Pancreas (tissue), 10 donors: ENCODE measurements at places on chromosomes 12 and 14.

DNA sequence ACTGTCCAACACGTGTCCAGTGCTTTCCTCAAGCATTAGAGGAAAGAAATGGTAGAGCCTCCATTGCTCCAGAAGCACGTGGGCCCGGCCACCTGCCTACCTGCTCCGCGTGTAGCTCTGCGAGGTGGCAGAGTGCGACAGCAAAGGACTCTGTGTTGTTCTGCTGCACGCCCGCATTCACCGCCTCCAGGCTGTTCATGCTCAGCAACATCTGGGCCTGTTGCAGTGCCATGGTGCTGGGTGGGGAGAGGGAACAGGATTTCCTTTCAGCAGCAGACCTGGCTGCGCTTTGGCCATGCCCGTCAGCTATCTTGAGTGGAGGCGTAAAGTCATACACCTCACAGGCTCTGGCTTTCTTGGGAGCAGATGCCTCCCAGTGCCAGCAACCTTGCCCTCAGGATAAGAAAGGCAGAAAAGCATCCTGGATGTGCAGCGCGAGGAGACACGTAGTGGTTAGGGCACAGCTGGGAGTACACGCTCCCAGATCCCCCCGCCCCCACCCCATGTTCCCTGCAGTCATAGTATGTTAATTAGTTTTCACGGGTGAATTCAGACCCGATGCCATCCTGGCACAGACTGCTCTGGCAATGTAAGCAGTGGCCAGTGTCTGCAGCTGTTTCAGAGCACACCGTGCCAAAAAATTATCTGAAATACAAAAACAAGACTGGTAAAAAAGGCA lies 25.1 kb downstream of the ANAPC5 start:
- DNase-seq: peak; percentile 41

DNA sequence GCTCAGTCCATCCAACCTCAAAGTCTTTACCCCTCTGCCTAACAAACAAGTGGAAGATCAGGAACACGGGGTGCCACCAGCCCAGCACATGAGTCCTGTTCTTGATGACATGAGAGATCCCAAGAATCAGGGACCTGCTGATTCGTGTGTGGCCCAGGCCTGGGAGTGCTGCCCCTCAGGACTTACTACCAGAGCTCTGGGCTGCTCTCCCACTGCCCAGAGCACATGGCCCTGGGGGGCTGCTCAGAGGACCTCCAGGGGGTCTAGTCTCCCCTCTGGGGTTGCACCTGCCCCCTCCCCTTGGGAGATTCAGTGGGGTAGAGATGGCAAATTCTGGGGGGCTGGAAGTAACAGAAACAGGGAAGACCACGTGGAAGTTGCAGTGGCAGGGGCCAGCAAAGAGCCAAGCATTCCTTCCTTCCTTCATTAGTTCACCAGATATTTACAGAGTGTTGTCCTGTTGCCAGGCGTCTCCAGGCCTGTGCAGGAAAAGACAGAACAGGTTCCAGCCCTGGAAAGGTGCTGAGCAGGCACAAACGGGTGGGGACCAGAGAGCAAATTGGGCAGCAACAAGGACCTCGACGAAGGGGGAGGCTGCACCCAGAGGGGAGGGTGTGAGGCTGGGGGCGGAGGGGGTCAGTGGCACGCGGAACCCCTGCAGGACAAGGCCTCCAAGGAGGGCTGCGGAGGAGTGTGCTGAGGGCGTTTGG lies 45.1 kb upstream of the MEG3 start:
- no peak for DNase-seq

DNA sequence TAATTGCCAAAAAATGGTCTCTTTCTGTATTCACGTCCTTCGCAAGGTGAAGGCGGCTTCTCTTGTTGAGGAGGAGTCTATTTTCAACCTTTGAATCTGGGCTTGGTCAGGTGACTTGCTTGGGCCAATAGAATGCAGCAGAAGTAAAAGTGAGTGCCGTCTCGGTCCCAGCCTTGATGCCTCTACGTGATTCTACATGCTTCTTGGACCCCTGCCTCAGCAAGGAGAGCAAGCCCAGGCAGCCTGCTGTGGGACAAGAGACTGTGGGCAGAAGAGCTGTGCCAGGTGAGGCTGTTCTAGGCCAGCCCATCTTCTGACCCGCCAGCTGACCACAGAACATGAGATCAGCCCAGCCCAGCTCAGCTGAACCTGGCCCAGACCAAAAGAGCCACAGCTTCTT lies 39.1 kb upstream of the CCDC63 start:
- no peak for DNase-seq

DNA sequence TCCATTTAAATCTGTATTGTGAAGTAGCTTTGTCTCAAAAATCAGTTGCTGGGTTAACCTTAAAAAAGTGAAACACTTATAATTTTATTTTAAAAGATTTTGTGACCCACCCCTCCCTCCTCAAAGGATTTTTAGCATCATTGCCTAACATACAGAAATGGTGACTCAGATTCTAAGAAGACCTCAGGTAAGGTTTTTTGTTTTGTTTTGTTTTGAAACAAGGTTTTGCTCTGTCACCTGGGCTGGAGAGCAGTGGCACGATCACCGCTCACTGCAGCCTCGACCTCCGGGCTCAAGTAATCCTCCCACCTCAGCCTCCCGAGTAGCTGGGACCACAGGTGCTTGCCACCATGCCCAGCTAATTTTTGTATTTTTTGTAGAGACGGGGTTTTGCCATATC lies 74.2 kb downstream of the GNS start:
- no peak for DNase-seq

GRCh38 chr12:96749999-96750398 lies 157.1 kb upstream of the NEDD1 start:
- DNase-seq: no peak

GRCh38 chr12:25126746-25127145 lies 68.2 kb downstream of the DNAI7 start:
- no peak for DNase-seq

DNA sequence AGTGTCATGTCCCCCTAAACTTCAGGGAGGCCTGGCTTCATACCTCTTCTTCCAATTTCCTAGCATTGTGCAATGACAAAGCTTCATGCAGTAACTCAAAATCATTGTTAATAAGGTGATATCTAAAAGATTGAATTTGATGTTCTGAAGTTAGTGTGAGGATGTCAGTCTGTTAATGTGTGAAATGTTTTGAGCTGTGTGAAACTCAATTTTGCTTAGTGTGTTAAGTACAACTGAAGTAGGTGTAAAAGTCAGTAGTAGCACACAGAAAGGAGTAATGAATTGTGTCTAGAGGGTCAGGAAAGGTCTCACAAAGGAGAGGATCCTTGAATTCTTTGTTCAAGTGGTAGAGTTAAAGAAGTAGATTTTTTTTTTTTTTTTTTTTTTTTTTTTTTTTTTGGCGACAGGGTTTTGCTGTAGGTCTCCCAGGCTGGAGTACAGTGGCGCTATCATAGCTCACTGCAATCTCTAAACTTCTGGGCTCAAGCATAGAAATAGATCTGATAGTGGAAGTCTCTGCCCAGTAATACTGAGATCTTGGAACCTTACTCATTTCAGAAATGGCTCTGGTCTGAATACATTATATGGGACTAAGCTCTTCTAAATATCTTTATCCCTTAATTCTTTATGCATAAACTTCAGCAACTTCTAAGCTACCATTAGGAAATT lies 63.9 kb downstream of the FUT8 start:
- no peak for DNase-seq

- DNase-seq: no peak
These were observed 7.4 kb downstream of the GLRX5 start for GRCh38 chr14:95541932-95542930.

GRCh38 chr12:115500872-115501271 lies 776.6 kb downstream of the MED13L start:
- DNase-seq: no peak

GRCh38 chr14:47678157-47678556 lies 2.8 kb upstream of the MDGA2 start:
- DNase-seq: no peak

DNA sequence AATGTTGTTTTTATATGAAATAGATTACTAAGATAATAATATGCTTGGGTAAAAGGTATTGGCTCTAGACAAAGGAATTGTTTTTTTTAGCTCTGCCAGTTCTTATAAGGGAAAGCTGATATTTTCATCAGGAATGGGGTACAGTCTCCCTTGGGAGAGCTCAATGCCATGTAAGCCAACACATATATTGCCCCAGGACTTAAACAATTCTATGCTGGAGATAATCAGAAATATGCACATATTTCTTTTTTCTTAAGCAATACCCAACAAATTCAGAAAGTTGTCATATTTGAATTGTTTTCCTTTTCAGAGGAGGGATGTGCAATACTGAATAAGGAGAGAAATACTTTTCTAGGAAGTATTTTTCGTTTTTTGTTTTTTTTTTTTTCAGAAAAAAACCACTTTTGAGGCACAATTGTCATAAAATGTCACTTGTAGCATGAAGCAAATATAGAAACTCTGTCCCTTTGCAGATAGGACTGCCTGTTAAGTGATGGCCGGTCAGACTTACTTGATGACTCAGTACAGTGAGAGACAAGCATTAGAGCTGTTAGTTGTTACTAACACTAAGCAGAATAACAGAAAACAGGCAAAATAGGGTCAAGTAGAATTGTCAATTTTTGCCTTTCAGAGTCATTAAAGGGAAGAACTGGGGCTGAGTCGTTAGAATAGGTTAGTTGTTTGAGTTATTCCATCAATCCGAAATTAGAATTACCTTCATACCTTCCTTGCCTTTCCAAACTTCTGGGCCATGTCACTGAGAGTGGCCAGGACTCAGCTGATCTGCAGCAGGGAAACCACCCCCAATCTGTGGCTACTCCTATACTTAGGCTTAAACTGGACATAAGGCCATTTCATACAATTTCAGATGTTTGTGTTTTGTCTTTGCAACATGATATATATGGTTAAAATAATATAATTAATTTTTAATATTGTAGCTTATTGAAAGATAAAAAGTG lies 168.1 kb downstream of the SLC38A4 start:
- no peak for DNase-seq

DNA sequence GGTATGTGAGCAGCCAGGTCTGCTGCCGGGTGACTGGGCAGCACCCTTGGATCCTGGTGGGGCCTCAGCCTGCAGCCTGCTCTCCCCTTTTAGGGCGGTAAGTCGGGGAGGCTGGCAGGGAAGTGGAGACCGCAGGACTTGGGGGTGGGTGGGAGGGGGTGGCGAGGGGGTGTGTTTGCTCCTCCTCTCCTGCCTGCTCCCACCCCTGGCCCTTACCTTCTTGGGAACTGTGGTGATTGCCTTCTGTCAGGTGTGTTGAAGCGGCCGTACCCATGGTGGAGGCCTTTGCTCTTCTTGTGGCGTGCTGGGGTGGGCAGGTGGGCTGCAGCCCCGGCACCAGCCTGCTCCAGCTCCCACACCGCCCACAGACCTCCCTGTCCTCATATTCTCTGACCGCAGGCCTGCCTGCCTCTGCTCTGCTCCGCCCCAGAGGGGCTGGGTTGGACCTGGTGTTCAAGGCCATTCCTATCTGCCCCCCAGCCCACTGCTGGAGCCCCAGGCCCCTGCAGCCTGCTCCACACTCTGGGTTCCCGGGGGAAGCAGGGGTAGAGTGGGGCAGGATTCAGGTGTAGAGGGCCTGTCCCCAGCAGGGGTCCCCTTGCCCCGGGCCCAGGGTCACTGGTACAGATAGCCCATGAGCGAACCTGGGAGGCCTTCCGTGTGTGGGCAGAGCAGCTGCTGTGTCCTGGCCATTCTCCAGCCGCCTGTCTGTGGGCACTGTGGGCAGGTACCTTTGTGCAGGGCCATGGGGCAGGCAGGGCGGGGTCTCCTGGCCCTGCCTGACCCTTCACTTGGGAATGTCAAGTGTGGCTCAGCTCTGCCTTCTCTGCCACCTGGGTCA lies 5.2 kb downstream of the TEDC1 start:
- DNase-seq: peak; percentile 65

DNA sequence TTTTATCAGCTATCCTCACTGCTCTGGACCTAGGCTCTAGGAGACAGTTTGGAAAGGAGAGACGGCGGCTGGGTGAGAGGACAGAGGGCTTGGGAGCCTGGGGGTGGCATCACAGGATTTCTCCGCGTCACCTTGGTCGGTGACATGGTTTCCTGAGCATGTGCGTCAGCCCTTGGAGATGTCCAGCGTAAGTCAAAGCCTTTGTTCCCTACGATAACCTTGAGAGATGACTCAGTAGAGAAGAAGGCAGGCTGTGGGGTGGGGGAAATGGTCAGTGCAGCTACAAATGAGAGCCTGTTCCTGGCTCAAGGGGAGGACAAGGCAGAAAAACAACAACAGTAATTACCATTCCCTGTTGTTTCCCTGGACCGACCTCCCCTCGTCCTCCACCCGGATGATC lies 90.2 kb upstream of the TBX3 start:
- no peak for DNase-seq

DNA sequence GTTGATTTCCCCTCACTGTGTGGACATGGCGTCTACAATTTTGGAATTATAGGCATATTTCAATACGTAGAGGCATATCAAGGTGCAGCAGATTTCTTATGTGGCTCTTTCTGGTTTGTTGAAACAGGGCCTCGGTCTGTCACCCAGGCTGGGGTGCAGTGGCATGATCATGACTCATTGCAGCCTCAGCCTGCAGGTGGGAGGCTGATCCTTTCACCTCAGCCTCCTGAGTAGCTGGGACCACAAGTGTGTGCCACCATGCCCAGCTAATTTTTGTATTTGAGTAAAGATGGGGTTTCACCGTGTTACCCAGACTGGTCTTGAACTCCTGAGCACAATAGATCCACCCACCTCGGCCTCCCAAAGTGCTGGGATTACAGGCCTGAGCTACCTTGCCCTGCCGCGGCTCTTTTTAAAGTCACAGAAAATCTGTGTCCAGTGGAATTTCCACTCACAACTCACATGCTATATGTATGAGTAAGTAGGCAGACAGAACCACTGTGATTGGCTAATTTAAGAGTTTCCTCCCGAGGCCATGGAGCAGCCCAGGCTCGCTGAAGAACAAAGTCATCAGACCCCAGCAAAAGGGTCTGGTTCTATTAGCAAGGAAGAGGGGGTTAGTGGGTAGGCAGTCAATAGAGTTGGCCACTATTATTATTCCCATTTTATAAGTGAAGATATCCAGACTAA lies 9.1 kb downstream of the GNG2 start:
- DNase-seq: no peak

DNA sequence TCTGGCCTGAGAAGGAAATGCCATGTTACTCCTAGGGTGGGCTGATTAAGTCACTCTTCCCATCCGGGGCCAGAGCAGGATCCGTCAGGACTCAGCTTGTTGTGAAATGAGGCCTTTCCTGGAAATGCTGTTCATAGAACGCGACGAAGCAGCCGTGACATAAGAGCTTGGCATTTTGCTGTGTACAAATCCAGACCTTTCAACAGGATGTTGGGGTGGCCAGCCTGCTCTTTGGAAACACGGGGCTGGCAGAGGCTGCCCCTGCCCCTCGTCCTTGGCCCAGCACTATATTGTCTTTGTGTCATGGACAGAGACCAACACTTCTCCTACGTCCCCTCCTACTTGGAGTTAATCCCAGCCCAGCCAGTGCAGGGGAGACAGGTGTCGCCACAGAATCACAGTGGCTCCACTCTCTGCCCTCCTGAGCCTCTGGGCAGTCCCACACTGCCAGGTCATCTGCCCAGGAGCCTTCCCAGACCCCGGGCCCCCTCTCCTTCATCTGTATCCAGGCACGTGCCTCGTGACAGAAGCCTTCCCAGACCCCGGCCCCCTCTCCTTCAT lies 18.6 kb upstream of the EIF5 start:
- DNase-seq: no peak

- DNase-seq: no peak
These were observed 10.9 kb upstream of the PCNX1 start for GRCh38 chr14:70896317-70896716.
